ENCODE measurements at places on chromosomes 16 and 17. TPM values are rescaled to one million over a fixed set of nuclear protein-coding genes. Genes with fewer than 3 reads are reported as not detected.

DNA sequence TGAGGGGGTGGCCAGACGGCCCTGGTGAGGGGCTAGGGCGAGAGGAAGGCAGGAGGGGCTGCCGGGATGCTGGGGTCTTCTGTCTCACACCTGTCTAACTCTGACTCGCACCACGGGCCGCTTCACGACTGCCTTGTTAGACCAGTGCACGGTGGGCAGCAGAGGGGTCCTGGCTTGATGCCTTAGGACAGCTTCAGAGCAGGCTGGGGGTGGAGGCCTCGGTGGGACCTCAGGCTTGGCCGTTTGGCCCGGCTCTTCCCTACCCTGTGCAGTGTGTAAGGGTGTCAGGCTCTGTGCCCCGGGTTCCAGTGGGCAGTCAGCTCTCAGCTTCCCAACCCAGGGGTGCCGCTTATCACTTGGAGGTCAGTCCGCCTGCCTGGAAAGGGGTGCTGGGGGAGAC lies 100.7 kb downstream of the OR1D5 start:
- peak; percentile 48 for DNase-seq

DNA sequence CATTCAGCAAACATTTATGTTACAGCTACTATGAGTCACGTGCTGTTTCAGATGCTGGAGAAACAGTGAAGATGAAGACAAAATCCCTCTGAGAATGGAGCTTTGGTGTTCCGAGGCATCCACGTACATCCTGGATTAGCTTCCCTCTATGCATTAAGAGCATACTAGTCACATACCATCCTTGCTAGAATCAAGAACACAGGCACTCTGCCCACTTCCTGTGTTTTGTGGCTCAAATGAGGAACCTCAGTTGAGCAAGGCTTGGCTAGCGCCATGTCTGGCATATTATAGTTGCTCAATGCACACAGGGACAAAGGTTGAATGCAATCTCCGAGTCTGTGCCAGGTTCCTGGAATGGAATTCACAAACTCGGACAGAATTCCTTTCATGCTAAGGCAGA lies 297.5 kb downstream of the XYLT1 start:
- DNase-seq = peak; percentile 67

- no peak for DNase-seq
These were observed 9.1 kb downstream of the IGFBP4 start for GRCh38 chr17:40452216-40452787.

Gene NLGN2
- 11.7 TPM for total RNA-seq

Gene KCNJ2
- 18.1 TPM for total RNA-seq

All from upper lobe of right lung (tissue), 1 donor.